ENCODE measurements at places on chromosomes 2 and 18. TPM values are rescaled to one million over a fixed set of nuclear protein-coding genes. Genes with fewer than 3 reads are reported as not detected.

The SPATA3 gene
- not detected for total RNA-seq

The CBLN2 gene
- not detected for total RNA-seq

The GPR155 gene
- 9.4 TPM for total RNA-seq

The VWC2L gene
- not detected for total RNA-seq

The GREB1L gene
- not detected for total RNA-seq

The CD207 gene
- total RNA-seq = not detected

The ABCB11 gene
- not detected for total RNA-seq

The SERPINB13 gene
- total RNA-seq = not detected

The CHST10 gene
- total RNA-seq = 14.7 TPM

The AGXT gene
- not detected for total RNA-seq

The PMAIP1 gene
- 83.4 TPM for total RNA-seq

The HOXD8 gene
- not detected for total RNA-seq

The GPC1 gene
- 0.64 TPM for total RNA-seq

The LOXHD1 gene
- 0.14 TPM for total RNA-seq

The CXXC1 gene
- 97.2 TPM for total RNA-seq

The MGAT5 gene
- total RNA-seq = 34.0 TPM

The SLC16A14 gene
- 1.0 TPM for total RNA-seq

The PPM1B gene
- 38.9 TPM for total RNA-seq

The UGGT1 gene
- 50.1 TPM for total RNA-seq

The ERBB4 gene
- total RNA-seq = not detected

The BOLL gene
- not detected for total RNA-seq

The CD8B gene
- total RNA-seq = 260 TPM

The CCDC68 gene
- total RNA-seq = not detected

The AMMECR1L gene
- total RNA-seq = 16.4 TPM
